ENCODE measurements at places on chromosomes 5 and 9.

GRCh38 chr9:114033397-114034103, 44.5 kb downstream of the AMBP start:
- no peak for DNase-seq

DNA sequence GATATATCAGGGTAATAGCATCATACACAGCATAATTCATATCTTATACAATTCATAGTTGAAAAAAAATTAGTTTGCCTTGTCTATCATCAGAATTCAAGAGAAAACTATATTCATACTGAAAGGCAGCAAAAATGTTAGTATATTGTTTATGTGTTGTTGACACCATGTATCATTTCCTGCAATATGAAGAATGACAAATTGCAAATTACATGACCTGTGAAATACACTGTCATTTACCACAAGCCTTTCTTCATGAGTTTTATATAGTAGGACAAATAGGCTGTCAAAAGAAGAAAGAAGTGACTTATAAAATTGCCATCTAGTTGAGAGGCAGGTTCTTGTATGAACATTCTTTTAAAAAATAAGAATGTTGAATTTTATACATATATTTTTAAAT, 1136.3 kb upstream of the CDH9 start:
- no peak for DNase-seq

DNA sequence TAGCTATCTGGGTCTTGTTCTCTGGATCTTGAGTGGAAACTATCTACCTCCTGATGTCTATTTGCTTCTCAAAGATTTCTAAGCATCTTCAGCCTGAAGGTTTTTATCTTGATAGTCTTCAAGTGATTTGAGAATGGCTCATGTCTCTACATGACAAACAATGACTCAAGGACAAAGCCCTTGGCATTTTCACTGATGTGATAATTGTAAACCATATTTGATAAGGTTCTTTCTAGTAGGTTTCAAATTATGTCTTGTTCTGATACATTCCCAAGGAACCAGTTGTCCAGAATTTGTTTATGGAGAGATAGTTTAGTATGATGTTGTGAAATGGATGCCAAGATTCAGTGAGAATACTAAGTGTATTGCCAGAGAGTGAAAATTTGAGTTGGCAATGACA, 1079.3 kb upstream of the CDH9 start:
- no peak for DNase-seq

DNA sequence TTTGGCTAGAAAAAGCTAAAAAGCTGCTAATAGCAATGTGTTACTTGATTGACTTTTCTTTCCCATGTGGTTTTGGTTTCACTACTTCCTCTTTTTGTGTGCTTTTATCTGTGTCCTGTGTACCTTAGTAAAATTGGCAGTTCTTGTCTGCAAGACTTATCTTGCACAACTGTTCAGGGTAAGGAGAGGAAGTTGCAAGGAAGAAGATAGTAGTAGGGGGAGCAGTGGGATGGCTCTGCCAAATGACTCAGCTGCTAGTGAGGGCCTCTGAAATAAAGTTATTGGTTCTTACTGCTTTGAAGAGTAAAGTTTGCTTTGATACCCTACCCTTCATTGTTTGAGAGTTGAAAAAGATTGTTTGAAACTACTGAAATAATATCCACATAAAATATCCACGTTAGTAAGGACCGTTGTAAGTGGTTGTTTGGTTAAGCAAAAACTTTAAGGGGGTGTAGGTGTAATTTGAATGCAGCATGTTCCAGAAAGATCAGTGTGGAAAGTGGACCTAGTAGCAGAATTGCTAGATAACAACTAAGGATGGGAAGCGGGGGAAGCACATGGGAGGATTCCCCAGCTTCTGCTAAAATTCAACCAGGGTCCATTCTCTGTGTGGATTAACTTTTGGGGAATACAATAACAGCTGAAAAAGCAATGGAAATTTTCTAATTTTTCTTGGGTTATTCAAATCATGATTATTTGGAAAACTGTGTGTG, 123.5 kb downstream of the SCAMP1 start:
- DNase-seq: peak; percentile 96

GRCh38 chr5:114266374-114266773, 95.5 kb upstream of the KCNN2 start:
- DNase-seq: no peak
